ENCODE measurements at places on chromosomes 5 and 9. TPM values are rescaled to one million over a fixed set of nuclear protein-coding genes. Genes with fewer than 3 reads are reported as not detected.

GRCh38 chr9:125405938-125406809, 144.5 kb downstream of the GAPVD1 start:
- peak; percentile 96 for DNase-seq

- DNase-seq: no peak
Measured at GRCh38 chr9:76162086-76162730, 232.0 kb downstream of the RFK start.

- DNase-seq: peak; percentile 40
Measured at GRCh38 chr5:93800988-93801811, 59.8 kb upstream of the POU5F2 start.

PCDHB15 gene
- 0.86 TPM for total RNA-seq

- DNase-seq: peak; percentile 44
Measured at GRCh38 chr9:37511016-37512010, 25.6 kb downstream of the POLR1E start.

DNA sequence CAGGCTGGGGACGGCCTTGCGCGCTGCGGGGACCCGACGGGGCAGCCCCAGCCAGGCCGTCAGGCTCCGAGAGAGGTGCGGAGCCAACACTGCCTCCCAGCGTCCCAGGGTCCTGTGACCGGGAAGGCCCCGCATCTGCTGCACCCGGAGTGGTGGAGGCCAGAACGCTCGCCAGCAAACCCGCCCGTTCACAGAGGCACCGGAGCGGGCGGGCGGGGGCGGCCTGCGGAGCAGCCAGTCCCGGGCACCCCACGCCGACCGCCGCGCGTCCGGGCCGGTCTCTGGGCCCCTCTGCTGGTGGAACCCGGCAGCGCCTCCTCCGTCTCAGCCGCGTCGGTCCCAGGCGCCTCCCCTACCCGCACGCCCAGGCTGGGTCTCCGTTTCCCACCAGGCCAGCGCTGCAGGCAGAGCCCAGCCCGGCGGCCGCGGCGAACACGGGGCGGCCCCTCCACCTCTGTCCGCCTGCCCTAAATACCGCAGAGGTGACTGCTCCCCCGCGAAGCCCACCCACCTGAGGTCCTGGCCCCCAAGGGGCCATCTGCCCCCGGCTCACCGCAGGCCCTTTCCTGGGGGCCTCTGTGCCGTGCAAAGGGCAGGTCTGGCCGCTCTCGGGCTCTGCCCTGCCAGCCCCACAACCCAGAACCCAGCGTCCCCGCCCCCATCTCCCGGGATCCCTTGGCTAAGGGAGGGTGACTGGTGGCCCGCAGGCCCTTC, 15.9 kb downstream of the EXD3 start:
- DNase-seq: peak; percentile 85

MCC gene
- total RNA-seq: 11.8 TPM

DNA sequence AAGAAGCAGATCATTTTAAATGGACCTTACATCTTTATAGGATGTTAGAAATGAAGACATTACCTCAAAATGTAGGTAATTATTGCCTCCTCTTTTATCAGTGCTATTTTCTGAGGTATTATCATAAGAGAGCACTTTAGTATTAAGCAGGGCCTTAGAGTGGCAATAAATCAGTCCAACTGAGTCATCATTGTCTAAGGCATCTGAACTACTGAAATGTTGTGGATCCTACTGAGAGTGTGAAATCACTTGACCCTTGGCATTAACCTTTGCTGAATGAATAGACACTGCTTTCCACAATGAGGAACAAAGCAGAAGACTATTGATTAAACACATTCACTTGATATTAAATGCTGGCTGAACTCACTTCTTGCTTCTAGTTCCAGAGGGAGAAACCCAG, 224.6 kb upstream of the ARRDC3 start:
- DNase-seq: no peak

DNA sequence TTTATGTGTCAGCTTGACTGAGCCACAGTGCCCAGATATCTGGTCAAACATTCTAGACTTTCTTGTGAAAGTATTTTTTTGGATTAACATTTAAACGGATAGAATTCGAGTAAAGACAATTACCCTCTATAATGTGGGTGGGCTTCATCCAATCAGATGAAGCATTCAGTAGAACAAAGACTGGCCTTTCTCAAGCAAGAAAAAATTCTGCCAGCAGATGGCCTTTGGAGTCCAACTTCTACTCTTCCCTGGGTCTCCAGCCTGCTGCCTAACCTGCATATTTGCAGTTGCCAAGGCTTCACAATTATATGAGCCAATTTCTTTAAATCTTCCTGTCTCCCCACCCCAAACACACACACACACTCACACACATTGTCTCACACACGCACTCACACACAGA, 86.4 kb downstream of the MED10 start:
- DNase-seq: peak; percentile 15

SLC4A9 gene
- total RNA-seq: not detected

- no peak for DNase-seq
Measured at GRCh38 chr5:104355350-104355749, 792.8 kb upstream of the NUDT12 start.

PCDHB5 gene
- total RNA-seq: 20.6 TPM

IRX2 gene
- 10.3 TPM for total RNA-seq

- no peak for DNase-seq
Measured at GRCh38 chr9:80012557-80013330, 441.0 kb downstream of the TLE4 start.

DNA sequence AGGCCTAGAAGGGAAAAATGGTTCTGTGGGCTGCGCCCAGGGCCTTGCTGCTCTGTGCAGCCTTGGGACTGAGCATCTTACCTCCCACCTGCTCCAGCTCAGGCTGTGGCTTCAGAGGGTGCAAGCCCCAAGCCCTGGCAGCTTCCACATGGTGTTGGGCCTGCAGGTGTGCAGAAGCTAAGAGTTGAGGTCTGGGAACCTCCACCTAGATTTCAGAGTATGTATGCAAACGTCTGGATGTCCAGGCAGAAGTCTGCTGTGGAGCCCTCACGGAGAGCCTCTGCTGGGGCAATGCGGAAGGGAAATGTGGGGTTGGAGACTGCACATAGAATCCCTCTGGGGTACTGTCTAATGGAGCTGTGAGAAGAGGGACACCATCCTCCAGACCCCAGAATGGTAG, 36.0 kb downstream of the FBXL7 start:
- no peak for DNase-seq

SCGB3A1 gene
- total RNA-seq: not detected

ADRB2 gene
- 3.7 TPM for total RNA-seq

SLC25A51 gene
- 40.3 TPM for total RNA-seq

GRCh38 chr5:85921590-85921989, 696.2 kb upstream of the COX7C start:
- no peak for DNase-seq

- no peak for DNase-seq
Measured at GRCh38 chr9:112570671-112571167, 84.1 kb downstream of the KIAA1958 start.

GRCh38 chr9:17881371-17881770, 302.5 kb downstream of the SH3GL2 start:
- DNase-seq: no peak

DNA sequence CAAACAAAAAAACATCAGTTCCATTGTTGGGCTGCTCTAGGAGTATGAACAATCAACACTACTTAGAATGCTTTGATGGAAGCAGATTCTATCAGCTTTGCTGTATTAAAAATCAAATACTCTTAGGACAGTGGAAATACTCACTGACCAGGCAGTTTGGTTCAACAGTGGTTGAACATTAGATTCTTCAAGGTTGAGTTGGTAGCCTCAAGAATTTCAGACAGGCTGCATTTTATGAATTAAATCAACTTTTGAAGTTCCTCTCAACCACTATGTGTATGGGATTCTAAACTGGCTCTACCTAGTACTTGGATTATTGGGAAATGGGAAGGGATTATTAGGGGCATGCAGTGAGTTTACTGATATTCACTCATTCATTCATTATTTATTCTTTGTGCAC, 35.0 kb downstream of the ACTBL2 start:
- no peak for DNase-seq

CHSY3 gene
- total RNA-seq: 0.21 TPM

GRCh38 chr9:132609829-132610228, 27.4 kb downstream of the BARHL1 start:
- DNase-seq: peak; percentile 87

DNA sequence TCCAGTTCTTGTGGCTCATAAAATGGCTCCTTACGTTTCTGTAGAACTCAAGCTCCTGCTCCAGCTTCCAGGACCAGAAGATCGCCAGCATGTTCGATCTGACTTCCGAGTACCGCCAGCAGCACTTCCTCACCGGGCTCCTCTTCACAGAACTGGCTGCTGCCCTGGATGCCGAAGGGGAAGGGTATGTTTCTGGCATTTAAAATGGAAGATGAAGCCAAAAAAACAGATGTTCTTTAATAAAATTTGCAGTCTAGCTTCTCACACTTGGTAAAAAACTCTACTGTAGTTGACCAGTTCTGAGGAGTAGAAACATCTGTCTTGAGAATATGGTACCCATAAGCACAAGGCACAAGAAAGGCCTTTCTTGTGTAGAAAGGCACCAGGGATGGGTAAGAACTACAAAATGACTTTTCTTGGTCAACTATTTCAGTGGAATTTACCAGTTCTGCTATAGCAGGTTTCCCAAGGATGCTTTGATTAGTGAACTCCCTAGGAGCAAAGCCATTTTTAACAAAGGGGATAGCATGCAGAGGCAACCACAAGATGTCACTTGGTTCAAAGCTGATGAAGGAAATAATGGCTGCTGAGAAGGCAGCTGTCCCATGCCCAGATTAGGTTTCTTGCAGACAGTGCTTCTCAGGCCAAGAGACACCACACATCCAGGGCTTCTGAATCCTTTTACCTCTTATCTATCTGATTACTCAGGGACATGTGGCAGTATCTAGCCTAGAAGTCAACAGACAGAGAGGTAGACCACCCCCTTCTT, 192.4 kb downstream of the DOCK8 start:
- no peak for DNase-seq

GRCh38 chr5:61587125-61587524, 255.1 kb downstream of the ZSWIM6 start:
- peak; percentile 19 for DNase-seq

TMEM215 gene
- total RNA-seq: 0.33 TPM

- DNase-seq: no peak
Measured at GRCh38 chr5:5666369-5666768, 243.9 kb downstream of the ICE1 start.

PLCXD3 gene
- under 0.01 TPM for total RNA-seq

DNA sequence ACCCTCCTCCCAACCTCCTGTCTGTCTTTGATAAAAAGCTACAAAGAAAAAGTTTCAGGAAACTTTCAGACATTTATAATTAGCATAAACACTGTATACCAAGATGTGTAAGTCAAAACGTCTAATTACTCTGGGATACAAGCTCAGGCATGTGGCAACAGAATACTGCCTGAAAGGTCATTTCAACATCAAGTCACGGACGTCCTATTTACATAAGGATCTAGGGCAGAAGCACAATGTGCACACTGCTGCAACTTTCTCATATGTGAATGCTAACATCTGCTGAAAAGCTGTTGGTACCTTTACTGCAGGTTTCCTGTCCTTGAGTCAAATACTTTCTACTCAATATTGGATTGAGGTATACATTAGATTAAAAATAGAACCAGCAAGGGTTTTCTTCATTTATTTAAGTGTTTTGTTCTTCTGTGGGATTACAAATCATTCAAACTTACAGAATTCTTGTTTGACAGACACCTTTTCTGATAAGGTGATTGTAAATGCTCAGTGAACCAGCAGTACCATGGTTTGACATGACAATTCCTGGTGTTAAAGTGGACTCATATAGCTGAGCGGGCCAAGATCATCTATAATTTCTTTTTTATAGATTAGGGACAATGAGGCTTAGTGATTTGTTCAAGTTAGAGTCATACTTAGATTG, 36.8 kb downstream of the ELL2 start:
- no peak for DNase-seq

GRCh38 chr5:4053136-4053535, 457.5 kb downstream of the IRX1 start:
- DNase-seq: no peak

INVS gene
- total RNA-seq: 18.2 TPM

GRCh38 chr9:22079873-22080341, 70.8 kb upstream of the CDKN2B start:
- no peak for DNase-seq

DNA sequence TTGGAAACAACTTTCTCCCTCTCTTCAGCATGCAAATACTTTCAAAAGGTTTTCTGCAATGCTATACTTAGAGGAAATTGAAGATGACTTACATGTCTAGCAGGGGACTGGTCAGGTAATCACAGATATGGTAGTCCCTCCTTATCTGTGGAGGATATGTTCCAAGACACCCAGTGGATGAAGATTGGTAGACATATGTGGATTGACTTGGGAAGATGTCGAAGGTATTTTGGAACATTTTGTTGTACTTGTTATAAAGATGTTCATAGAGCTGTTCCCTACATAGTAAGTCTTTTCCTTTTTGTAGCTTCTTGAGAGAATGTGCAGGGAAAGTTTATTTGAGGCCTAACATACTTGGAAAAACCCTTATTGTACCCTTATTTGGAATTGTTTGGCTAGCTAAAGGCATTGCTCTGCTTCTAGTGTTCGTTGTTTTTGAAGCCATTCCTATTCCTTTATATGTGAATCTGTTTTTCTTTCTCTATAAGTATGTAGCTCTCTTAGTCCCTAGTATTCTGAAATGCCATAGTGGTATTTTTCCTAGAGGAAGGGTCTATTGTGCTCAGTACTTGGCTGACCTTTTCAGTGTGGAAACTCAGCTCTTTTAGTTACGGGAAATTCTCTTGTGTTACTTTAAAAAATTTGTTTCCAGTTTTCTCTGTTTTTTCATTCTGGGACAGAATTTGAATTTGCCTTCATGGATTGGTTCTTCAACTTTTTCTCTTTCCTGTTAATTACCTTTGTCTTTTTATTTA, 25.7 kb downstream of the GPR151 start:
- DNase-seq: no peak

- DNase-seq: no peak
Measured at GRCh38 chr9:847505-847904, 6.0 kb downstream of the DMRT1 start.

FAM151B gene
- total RNA-seq: 7.0 TPM

MACROH2A1 gene
- 301 TPM for total RNA-seq

- no peak for DNase-seq
Measured at GRCh38 chr5:30878296-30878695, 315.2 kb upstream of the CDH6 start.

- no peak for DNase-seq
Measured at GRCh38 chr5:43078956-43079355, 38.8 kb upstream of the ANXA2R start.

WDR38 gene
- not detected for total RNA-seq

CTSV gene
- total RNA-seq: 13.6 TPM

PCDHGA3 gene
- 0.57 TPM for total RNA-seq

DNA sequence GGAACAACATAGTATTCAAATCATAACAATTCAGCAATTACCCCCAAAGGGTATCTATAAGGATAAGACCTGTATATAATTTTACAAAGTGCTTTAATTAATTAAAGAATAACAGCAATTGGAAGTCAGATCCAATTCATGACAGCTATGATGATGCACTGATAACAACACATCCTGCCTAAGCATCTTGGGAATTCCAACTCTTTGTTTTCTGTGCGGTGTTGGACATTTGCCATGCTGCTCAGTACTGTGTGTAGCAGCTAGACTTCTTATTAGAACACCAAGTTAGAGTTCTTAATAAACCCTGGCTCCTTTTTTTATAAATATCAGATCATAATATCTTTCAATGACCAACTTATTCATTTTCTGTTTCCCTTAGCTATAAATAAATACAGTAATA, 209.0 kb downstream of the SEC61B start:
- peak; percentile 81 for DNase-seq
